ENCODE measurements at places on chromosomes 11 and 22.

DNA sequence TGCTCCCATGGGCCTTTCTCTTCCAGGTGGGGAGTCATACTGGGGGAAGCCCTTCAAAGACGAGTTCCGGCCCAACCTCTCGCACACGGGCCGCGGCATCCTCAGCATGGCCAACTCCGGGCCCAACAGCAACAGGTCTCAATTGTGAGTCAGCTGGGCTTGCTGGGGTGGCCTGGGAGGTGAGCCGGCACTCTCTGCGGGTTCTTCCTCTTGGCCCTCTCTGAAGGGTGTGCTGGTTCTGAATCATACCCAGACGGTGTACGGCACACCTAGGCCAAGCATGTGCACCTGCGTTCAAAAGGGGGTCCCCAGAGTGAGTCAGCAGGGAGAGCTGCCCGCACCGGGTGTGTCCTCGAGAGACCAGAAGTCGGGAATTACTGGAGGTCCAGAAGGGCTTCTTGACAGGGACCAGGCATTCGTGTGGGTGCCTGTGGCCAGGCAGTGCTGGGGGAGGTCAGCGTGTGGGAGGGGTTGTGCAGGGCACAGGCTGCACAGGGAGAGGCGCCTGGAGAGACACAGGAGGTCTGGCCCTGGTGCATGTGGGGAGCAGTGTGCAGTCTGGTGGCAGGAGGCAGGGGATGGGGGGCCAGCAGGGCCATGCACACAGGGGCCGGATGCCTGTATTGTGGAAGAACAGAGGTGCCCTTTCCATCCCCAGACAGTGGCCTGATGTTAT lies 23.0 kb downstream of the PPIL2 start:
- no peak for DNase-seq

GRCh38 chr22:34972191-34972897 lies 93.6 kb upstream of the ISX start:
- no peak for DNase-seq

- no peak for DNase-seq
These were observed 1.4 kb upstream of the CCT8L2 start for GRCh38 chr22:16594026-16594425.

GRCh38 chr11:73189723-73190556 lies 28.1 kb upstream of the P2RY2 start:
- no peak for DNase-seq

DNA sequence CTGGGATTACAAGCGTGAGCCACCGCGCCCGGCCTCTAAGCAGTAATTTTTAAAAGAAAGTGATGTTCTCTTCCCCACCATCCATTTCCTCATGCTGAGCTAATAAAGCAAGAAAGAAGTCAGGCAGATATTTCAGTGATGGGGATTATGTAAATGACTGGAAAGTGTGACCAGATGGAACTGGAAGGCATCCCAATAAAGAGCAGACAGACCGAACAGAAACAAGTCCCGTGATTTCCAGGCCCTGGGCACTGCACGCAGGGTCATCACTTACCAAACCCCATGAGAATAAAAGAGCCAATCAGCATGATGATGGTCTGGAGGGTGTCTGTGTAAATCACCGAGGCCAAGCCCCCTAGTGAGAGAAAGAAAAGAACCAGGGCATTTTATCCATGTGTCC lies 18.2 kb downstream of the SLC5A4 start:
- DNase-seq, result no peak

DNA sequence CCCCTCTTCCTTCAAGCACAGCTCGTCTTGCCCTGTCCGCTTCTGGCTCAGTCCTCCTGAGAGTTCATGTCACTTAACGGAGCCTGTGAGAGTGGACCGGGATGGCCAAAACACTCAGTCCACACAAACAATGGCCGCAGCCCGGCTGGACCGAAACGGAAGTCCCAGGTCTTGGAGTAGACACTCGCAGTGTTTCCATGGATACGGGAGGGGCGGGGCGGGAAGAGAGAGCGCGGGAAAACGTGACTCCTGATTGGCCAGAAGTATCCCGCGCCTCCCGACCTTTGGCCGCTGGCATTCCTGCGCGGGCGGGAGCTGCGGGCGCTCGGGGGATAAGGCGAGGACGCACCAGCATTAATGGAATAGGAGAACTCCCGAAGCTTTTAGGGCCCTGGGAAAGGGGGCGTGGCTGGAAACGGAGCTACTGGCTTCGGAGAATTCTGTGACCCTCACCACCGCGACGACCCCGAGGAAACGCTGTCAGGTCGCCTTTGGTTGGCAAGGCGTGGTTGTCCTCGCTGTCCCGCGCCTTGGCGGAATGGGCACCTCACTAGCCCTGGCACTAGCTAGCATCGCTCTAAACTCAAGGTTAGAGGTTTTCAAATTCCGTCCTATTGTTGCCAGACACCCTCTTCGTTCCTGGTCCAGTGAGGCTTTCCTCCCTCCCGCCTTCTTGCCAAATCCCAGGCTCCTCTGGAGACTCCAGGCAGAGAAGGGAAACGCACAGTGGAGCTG lies at the start of the genes NLRP14 and ZNF214:
NLRP14 (plus strand) TSS at position 297 of the 735 bp plus-strand sequence. CDS start 18,108 bp downstream, outside the sequence.
ZNF214 (minus strand) TSS at position 164 of the 735 bp plus-strand sequence. CDS start 17,511 bp downstream, outside the sequence.
- no peak for DNase-seq

GRCh38 chr22:24525416-24526037 lies 29.4 kb downstream of the GUCD1 start:
- DNase-seq, result peak; percentile 47

DNA sequence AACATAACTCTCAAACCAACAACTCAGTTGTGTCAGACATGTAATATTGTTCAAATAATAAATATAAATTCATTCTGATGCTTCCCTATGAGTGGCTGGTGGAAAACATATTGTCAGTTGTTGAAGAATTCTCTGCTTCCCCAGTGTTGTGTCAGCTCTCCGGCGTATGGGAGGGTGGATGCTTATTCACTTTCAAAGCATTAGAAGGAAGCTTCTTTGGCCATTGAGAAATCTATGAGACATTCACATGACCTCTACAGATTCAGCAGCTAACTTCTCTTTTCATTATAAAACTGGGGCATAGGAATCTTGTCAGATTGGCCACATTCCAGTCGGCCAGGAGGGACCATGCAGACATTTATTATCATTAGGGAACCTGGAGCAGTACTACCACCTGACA lies 2.9 kb downstream of the OR51V1 start:
- DNase-seq, result no peak

DNA sequence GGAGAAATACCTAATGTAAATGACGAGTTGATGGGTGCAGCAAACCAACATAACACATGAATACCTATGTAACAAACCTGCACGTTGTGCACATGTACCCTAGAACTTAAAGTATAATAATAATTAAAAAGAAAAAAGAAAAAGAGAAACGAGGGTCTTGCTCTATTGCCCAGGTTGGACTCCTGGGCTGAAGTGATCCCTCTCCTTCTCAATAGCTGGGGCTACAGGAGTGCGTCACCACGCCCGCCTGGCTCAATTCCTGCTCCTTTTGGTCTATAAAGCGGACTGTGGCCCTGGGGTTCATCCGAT lies 521 bp upstream of the PTS start:
- no peak for DNase-seq

- DNase-seq, result no peak
These were observed 111.7 kb downstream of the ADAMTS15 start for GRCh38 chr11:130560000-130560780.

DNA sequence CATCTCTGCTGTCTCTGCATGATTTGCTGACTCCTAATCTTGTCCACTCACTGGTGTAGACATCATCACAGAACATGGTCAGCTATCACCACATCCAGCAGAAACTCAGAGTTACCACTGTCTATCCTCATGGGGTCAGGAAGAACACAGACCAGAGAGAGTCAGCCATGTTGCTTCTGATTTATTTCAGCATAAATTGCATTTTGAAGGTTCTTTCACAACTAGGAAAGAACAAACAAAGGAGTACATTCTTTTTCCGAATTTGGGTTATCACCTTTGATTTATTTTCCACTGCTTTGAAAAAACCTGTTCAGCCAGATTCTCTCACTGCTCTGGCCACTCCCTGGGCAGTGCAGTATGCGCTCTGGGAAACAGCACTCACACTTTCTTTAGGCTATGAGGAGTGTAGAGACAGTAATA lies 172.0 kb upstream of the MTMR2 start:
- no peak for DNase-seq

DNA sequence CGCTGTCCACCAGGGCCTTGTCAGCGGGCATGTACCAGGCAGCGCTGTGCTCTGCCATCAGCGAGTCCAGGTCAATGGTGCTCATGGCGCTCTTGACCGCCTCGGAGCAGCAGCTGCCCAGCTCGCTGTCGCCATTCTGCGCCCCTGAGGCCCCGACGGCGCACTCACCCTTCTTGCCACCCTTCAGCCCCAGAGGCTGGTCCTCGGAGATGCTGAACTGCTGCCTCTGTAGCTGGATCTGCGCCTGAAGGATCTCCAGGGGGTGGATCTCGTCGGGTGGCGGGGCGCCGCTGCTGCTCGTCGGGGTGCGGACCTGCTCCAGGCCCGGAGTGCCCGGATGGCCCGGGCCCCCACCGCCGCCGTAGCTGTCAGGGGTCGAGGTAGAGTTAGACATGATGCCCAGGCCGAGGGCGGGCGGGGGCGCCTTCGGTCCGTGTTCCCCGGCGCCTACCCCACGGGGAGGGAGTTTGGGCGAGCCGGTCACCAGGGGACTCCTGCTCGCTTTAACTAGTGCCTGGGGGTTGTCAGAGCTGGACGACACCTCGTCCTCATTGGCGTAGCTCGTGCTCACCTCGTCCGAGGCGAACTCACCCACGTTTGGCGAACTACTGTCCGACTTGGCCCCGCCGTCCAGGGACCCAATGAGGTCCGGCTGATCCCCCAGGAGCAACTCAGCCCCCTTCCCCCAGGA lies 4.6 kb downstream of the MN1 start:
- no peak for DNase-seq

DNA sequence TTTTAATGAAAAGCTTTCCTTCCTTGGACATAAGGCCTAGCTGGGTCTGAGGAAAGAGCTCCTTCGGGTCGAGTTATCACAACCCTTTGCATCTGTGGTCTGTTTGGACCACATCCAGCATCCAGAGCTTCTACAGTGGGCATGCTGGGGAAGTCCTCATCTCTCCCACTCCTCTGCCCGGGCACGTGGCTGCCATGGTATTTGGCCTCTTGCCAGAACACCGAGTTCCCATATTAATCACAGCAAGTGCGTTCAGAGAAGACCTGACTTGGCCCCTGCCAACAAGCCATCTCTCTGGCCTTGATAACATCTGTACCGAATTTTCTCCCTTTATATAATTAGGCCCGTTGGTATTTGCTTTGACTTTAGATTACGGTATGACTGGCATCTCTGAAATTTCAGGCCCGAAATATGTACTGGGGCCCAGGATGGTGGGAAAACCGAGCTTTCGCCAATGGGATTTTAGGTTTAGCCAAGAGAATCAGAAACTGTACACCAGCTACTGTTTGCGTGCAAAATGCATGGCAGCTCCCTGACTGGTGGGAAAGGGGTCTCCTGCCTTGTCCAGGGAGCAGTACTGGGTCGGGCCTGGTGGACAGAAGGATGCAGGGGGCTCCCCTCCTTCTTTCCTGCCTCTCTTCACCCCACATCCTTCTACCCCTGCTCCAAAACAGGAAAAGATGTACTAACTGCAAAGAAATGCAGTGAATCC lies 90.0 kb downstream of the MICAL2 start:
- no peak for DNase-seq

DNA sequence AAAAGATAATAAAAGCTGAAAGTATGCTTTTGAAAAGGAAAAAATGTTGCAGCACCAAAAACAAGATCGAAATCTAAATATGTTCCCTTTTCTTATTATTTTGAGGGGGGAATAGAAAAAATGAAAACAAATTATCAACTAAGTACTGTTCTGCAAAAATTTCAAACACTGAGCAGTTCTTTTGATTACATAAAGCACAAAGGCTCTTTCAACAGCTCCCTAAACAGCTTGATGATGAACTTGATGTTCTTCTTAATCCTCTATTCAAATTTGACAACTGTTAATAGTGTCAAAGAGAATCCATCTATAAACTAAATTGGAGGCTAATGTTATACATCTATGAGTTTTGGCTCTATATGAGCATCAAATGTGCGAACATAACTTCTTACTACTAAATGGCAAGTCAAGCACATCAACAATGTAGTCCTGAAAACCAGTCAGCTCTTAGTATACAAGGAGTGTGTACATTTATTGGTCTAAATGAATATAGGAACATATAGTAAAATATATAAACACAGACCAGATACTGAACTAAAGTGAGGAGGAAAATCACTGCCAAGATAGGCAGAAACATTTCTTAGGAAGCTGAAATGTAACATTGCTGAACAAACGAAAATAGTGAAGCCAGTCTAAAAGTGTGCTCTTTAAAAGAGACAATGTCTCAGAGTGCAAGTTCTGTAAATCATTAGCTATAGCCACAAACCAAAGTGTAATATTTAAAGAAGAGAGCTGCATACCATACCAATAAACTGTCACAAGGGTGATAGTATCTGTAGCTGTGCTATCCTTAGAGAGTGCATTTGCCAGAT lies 94.3 kb downstream of the SOX6 start:
- no peak for DNase-seq

DNA sequence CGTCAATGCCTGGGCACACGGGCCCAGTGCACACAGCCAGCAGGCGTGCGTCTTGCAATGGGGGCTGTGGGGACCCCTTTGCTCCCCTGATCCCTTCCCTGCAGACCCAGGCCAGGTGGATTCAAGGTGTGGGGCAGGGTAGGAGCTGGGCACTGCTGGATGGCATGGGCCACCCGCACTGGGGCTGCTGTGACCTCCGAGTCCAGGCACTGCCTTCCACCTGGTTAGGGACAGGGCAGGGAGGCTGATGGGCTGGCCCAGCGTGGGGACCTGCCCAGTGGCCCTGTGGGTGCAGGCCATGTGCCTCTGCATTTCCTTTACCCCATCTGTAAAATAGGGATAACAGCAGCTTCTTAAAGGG lies 22.9 kb downstream of the KCNQ1 start:
- no peak for DNase-seq

- DNase-seq, result no peak
These were observed 75.3 kb upstream of the MTNR1B start for GRCh38 chr11:92894197-92894596.

DNA sequence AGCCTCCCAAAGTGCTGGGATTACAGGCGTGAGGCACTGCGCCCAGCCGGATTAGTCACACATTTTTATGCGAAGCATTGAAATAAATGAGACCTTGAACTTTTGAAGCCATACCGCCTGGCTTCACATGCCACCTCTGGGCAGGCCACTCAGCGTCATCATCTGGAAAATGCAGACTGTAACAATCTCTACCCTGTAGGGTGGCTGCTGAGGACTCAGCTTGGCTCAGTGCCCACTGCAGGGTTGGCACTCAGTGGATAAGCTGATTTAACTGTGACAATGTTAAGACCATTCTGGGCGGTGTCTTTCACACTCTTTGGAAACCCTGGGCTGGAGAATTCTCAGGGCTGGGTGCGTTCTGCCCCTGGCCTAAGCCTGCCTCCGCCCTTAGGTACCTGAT lies 8.5 kb downstream of the SH3BP1 start:
- DNase-seq, result no peak

DNA sequence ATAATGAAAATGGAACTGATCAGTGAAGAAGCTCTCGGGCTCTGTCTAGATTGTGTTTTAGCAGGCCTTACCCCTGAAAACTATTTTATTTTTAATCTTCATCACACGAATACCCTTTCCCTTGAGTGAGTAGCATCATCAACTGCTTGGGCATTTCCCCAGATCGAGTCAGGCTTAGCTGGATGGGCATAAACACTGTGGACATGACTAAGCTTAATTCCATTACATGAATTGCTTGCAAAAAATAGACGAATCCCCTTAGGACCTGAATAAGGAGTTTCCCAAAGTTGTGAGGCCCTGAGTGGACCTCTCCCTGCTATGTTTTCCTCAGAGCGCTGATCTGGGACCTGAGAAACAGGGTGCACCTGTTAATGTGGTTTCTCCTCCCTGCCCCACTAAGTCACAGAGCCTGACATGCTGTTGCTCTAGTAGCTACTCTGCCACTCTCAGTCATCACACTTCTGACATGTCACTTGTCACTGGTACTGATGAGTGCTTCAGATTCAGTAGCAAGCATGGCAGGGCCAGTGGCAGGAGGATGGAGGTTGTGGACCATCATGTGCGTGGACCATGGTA lies 53.5 kb downstream of the ENDOD1 start:
- DNase-seq, result no peak

GRCh38 chr11:74204701-74205100 lies 33.6 kb downstream of the PPME1 start:
- DNase-seq, result no peak
